Kidney (tissue), 22 donors: ENCODE measurements at places on chromosomes 7 and 10. TPM values are rescaled to one million over a fixed set of nuclear protein-coding genes. Genes with fewer than 3 reads are reported as not detected.

The PDAP1 gene
- total RNA-seq, result 84.7 TPM

The SLC39A12 gene
- total RNA-seq, result 0.16 TPM

The SCIN gene
- 141 TPM for total RNA-seq

DNA sequence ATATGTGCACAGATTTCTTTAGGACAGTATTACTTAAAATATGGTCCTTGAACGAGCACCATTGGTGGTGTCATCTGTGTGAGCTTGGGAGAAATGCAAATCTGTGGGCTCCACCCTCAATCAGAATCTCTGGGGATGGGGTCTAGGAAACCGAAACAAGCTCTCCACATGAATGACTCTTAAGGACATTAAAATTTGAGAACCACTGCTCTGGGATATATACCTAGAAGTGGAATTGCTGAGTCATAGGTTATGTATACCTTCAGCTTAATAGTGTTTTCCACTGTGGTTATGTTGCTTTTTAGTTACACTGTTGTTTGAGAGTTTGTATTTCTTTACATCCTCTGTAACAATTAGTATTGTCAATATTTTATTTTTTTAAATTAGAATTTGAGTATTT is 24.0 kb downstream of the ZNRF2 start:
- DNase-seq, result no peak

The UPP1 gene
- total RNA-seq, result 76.1 TPM

- DNase-seq, result no peak
Observed at GRCh38 chr7:7424151-7424873, 111.4 kb downstream of the COL28A1 start.

The RHOBTB1 gene
- total RNA-seq, result 14.6 TPM
